Activated CD4-positive, alpha-beta memory T cell treated with anti-CD3 and anti-CD28 coated beads, Interleukin-2, amount 10 ng/mL, durations not matched to agents 7 days and 5 days (primary cell): ENCODE measurements at places on chromosomes 3 and 15.

DNA sequence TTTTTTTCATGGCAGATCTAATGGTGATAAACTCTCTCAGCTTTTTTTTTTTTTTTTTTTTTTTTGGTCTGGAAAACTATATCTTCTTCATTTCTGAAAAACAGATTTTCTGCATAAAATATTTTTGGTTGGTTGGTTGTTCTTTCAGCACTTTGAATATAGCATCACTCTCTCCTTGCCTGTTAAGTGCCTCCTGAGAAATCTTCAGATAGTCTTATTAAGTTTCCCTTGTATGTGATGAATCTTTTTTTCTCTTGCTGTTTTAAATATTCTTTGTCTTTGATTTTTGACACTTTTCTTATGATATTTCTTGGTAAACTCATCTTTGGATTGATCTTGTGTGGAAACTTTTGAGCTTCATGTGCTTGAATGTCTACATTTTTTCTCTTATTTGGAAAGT lies 44.2 kb upstream of the OSTN start:
- no peak overlapping the region for H3K4me3 ChIP-seq
- no peaks in the 10 kb centered on the region for H3K36me3 ChIP-seq
- H3K27ac ChIP-seq: no peak overlapping the region

- H3K4me3 ChIP-seq: no peak overlapping the region
- no peaks in the 10 kb centered on the region for H3K36me3 ChIP-seq
Measured at GRCh38 chr3:65030847-65031463, 343.2 kb upstream of the ADAMTS9 start.

DNA sequence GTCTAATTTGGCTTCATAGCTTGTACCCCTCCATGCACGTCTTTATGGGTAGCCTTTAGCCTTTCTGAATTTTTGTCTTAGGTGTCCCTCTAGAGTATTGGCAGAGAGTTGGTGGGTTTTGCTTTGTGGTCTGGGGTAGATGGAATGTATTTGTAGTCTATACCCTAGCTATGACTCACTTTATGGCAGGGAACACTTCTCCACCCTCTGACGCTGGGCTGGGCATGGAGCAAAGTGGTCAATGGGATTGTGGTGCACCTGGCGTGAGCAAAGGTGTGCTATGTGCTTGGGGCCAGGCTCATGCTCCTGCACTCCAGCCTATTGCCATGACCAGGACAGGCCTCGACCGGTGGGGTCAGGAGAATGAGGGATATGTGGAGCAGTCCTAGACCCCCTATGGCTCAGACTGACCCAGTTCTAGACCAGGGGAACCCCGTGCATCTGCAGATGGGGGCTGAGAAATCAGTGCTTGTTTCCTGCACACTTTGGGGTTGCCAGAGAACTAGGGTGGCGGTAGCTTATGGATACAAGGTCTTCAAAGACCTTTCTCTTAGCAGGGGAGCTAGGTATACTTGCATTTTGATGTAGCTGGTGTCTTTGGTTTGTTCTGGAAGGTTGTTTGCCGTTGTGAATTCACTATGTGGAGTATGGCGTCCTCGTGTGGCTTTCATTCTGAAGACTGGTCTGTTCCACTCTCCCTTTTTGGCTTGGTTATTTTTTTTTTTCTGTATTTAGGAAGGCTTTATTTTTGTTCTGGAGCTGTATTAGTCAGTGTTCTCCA lies 49.4 kb upstream of the RPL32 start:
- H3K4me1 ChIP-seq: peaks cover 12% of the 10 kb centered on the region
- H3K36me3 ChIP-seq: no peaks in the 10 kb centered on the region
- H3K4me3 ChIP-seq: no peak overlapping the region

GRCh38 chr3:167493244-167493643 lies 19.4 kb upstream of the SERPINI2 start:
- no peak overlapping the region for H3K4me3 ChIP-seq
- no peak for DNase-seq
- H3K27ac ChIP-seq: no peak overlapping the region
- no peaks in the 10 kb centered on the region for H3K4me1 ChIP-seq
- H3K36me3 ChIP-seq: no peaks in the 10 kb centered on the region

- peaks cover 44% of the 10 kb centered on the region for H3K4me1 ChIP-seq
- peak overlapping the region; percentile 71 for H3K27ac ChIP-seq
- H3K27me3 ChIP-seq: no peaks in the 10 kb centered on the region
Measured at GRCh38 chr15:92839696-92840095, 60.4 kb upstream of the CHD2 start.

GRCh38 chr15:88580532-88580931 lies 34.1 kb upstream of the DET1 start:
- no peak for DNase-seq
- H3K27ac ChIP-seq: no peak overlapping the region
- H3K27me3 ChIP-seq: peaks cover 4% of the 10 kb centered on the region
- H3K36me3 ChIP-seq: no peaks in the 10 kb centered on the region

DNA sequence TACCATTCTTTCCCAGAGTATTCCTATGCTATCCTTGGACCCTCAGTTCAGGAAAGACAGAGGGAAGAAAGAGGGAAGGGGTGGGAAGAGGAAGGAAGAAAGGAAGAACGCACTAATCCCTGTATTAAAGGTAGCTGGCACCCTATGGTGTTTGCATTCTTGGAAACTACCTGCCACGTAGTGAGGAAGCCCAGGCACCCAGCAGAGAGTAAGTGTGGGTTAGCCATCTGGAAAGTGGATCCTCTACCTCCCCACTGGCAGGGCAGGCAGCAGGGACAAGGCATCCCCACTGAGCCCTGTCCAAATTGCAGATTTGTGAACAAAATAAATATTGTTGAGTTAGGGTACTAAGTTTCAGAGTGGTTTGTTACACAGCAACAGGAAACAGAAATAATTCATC lies 8.8 kb downstream of the RBP1 start:
- no peak overlapping the region for H3K4me3 ChIP-seq
- no peak overlapping the region for H3K27ac ChIP-seq
- H3K27me3 ChIP-seq: no peaks in the 10 kb centered on the region
- no peaks in the 10 kb centered on the region for H3K36me3 ChIP-seq
- no peak for DNase-seq

- H3K4me3 ChIP-seq: no peak overlapping the region
- H3K27ac ChIP-seq: no peak overlapping the region
- peaks cover 7% of the 10 kb centered on the region for H3K27me3 ChIP-seq
- no peak for DNase-seq
- H3K4me1 ChIP-seq: peaks cover 5% of the 10 kb centered on the region
- peaks cover 8% of the 10 kb centered on the region for H3K36me3 ChIP-seq
Measured at GRCh38 chr3:72036899-72037298, 252.0 kb upstream of the PROK2 start.

DNA sequence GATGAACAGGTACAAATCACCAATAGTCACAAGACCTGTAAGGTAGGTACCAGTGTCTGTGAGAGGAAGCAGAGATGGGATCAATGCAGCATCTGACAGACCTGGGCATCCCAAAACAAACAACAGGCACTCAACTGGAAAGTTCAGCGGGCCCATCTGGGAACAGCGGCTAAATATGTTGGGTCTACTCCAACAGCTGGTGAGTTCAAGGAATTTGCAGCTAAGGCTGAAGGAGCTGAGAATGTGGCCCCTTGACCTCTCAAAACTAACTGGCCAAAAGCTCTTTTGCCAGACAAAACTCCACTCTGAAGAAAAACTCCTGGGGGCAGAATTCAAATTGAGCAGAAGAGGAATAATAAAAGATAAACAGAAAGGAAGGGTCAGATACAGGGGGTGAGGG lies 24.4 kb downstream of the AVEN start:
- no peak for DNase-seq
- H3K36me3 ChIP-seq: peaks cover 2% of the 10 kb centered on the region
- H3K4me3 ChIP-seq: no peak overlapping the region
- no peak overlapping the region for H3K27ac ChIP-seq
- H3K27me3 ChIP-seq: no peaks in the 10 kb centered on the region
- peaks cover 16% of the 10 kb centered on the region for H3K4me1 ChIP-seq

- peaks cover 9% of the 10 kb centered on the region for H3K36me3 ChIP-seq
- H3K27ac ChIP-seq: no peak overlapping the region
- no peak overlapping the region for H3K4me3 ChIP-seq
- peaks cover 43% of the 10 kb centered on the region for H3K4me1 ChIP-seq
- no peak for DNase-seq
Measured at GRCh38 chr15:42918047-42918446, 2.5 kb downstream of the TTBK2 start.

GRCh38 chr3:11143476-11143875 lies 10.8 kb upstream of the HRH1 start:
- DNase-seq: no peak
- no peak overlapping the region for H3K4me3 ChIP-seq
- H3K36me3 ChIP-seq: peaks cover 5% of the 10 kb centered on the region
- peaks cover 23% of the 10 kb centered on the region for H3K4me1 ChIP-seq
- peaks cover 57% of the 10 kb centered on the region for H3K27me3 ChIP-seq
- H3K27ac ChIP-seq: no peak overlapping the region

DNA sequence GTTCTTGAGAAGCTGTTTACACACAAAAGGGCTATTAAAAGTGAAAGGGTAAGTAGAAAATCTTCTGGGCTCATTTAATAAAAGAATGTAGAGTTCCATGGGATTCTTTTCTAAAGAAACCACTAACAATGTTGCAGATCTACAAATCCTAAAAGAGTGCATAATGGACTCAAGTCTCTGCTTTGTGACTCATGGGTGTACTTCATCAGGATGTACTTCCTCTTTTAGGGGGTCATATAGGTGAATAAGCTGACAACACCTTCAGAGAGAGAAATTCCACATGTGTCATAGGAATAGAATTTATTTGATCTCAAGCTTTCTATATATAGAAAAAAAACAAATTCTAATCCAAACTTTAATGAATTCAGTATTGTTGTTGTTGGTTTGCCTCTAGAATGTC lies 355.5 kb downstream of the TIGIT start:
- no peaks in the 10 kb centered on the region for H3K36me3 ChIP-seq
- H3K27me3 ChIP-seq: no peaks in the 10 kb centered on the region
- H3K4me1 ChIP-seq: no peaks in the 10 kb centered on the region
- H3K27ac ChIP-seq: no peak overlapping the region

DNA sequence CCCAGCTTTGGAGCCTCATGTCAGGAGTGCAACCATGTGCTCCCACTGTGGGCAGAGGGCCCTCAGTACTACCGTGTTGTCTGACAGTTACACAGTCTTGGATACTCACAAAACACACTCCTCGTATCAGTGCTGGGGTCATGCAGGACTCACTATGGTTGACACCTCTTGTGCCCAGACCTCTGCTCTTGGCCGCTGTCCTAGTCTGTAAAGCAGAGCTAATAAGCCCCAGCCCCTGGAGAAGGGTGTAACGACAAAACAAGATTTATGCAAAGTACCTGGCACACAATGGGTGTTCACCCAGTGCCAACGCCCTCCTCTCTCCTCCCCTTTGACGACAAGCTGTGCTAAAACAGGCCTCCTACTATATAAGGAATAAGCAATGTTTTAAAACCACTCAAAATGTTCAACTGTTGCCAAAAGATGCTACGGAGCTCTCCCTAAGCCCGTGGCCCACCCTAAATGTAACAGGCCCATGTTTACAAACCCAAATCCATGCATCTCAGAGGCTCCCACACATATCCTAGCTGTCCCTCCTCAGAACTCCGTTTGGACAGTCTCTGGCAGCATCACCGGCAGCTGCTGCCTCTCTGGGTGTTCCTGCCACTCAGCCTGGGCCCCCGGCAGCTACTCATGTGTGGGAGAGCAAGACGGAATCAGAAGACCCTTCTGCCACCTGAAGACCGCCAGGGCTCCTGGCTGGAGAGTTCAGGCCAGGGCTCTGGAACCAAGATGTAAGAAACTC lies 65.8 kb downstream of the MRPL46 start:
- no peak overlapping the region for H3K4me3 ChIP-seq
- no peaks in the 10 kb centered on the region for H3K36me3 ChIP-seq
- H3K27ac ChIP-seq: no peak overlapping the region
- no peak for DNase-seq
- peaks cover 19% of the 10 kb centered on the region for H3K27me3 ChIP-seq
- H3K4me1 ChIP-seq: no peaks in the 10 kb centered on the region

GRCh38 chr15:63998489-63998888 lies 47.8 kb downstream of the DAPK2 start:
- H3K4me3 ChIP-seq: no peak overlapping the region
- H3K4me1 ChIP-seq: peaks cover 18% of the 10 kb centered on the region
- no peaks in the 10 kb centered on the region for H3K36me3 ChIP-seq
- no peak for DNase-seq
- peaks cover 4% of the 10 kb centered on the region for H3K27me3 ChIP-seq

DNA sequence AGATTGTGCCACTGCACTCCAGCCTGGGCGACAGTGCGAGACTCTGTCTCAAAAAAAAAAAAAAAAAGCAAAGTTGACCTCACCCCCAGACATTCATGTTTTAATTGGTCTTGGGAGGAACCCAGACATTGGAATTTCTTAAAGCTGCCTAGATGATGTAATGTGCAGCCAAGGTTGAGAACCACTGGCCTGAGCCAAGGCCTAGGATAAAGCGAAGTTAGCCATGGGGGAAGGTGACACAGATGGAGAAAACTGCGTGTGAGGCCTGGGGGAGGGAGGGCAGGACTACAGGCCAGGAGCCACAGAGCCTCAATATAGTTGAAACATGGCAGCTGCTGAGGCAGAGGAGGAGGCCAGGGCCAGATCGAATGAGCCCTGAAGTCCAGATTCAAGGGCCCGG lies 21.0 kb downstream of the GLB1 start:
- no peaks in the 10 kb centered on the region for H3K27me3 ChIP-seq
- H3K27ac ChIP-seq: no peak overlapping the region
- peaks cover 42% of the 10 kb centered on the region for H3K4me1 ChIP-seq
- no peak for DNase-seq
- H3K4me3 ChIP-seq: no peak overlapping the region

DNA sequence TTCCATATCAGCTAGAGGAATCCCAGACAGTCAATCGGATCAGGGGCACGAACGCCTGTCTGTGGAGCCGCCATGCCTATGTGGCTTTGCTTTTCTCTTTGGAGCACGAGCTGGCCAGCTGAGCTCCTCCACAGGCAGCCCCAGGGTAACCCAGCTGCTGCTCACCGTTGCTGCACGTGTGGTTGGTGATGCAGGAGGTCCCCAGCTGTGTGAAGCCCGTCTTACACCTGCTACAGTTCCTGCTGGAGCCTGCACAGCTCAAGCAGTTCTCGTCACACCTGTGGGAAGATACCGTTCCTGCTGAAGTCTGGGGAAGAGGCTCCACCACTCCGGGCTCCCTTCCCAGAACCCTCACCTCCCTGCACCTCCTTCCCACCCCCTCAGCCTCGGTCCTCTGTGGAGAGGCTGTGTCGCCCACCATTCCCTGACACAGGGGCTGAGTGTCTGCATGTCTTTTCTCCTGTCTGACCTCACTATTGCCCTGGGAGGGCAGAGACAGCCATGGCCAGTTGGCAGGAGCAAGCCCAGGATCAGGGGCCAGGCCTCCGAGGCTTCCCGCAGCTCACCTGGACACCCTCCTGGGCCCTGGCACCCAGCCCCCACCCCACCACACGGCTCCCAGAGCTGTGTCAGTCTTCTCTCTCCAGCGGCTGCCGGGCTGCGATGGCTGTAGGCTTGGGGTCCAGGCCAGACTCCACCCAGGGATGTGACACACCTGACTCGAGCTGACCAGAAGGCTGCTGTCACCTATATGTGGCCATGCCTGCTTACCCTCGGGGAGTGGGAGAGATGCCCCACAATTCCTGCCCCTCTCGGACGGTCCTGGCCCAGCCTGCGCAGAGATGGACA lies 12.2 kb upstream of the SNRPA1 start:
- H3K36me3 ChIP-seq: no peaks in the 10 kb centered on the region
- peak; percentile 11 for DNase-seq
- no peak overlapping the region for H3K4me3 ChIP-seq
- H3K4me1 ChIP-seq: no peaks in the 10 kb centered on the region
- H3K27ac ChIP-seq: no peak overlapping the region
